NCI-H2081 (cell line): ENCODE measurements at places on chromosomes 1 and 21.

GRCh38 chr1:111442457-111442856 lies 6.6 kb downstream of the WDR77 start:
- DNase-seq = no peak

- no peak for DNase-seq
Observed at GRCh38 chr1:114156538-114157274, 3.0 kb upstream of the SYT6 start.

GRCh38 chr1:9441451-9442133 lies 97.7 kb upstream of the SLC25A33 start:
- DNase-seq = no peak

DNA sequence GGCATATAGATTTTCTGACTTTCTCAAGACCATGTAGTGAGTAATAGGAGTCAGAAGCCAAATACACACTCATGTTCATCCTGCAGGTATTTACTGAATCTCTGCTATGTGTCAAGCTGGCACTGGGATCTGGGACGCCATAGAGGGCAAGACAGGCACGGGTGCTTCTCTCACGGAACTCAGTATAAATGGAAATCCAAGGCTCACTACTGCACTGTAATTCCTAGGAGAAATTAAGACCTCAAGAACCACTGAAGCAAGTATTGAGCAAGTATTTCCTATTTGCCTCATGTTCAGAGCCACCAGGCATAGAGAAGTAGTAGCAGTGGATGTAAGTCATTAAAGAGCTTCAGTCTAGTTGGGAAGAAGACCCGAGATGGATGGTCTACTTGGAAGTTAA lies 38.9 kb downstream of the EIF2D start:
- DNase-seq = no peak

GRCh38 chr1:234718496-234719453 lies 108.8 kb upstream of the IRF2BP2 start:
- DNase-seq = no peak

- no peak for DNase-seq
Observed at GRCh38 chr1:7373251-7373650, 397.8 kb upstream of the VAMP3 start.

- no peak for DNase-seq
Observed at GRCh38 chr1:43600033-43601020, 49.6 kb upstream of the KDM4A start.

DNA sequence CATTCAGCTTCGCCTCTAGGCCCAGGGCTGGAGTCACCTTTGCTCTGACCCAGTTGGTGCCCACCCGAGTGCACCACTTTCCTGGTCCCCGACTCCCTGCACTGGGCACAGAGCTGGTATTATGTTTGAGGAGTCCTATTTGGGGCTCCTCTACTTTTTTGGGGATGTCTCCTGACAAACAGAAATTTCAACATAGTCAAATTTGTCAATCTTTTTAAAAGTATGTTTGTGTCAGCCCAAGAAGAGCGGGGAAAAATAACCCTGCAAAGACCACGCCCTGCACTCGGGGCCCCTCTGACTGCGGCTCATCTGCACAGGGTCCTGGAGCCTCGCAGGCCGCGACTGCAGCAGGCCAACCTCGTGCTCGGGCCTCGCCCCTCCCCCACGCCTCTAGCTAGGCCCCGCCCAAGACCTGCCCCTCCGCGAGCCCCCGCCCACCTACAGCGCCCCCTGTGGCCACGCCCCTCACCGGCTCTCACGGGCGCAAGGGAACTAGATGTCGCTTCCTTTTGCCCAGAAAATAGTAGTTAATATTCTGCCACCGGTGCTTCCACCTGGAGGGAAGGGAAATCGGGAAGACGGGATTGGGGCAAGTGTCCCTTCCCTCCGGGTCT lies 11.4 kb downstream of the FAM229A start:
- no peak for DNase-seq

DNA sequence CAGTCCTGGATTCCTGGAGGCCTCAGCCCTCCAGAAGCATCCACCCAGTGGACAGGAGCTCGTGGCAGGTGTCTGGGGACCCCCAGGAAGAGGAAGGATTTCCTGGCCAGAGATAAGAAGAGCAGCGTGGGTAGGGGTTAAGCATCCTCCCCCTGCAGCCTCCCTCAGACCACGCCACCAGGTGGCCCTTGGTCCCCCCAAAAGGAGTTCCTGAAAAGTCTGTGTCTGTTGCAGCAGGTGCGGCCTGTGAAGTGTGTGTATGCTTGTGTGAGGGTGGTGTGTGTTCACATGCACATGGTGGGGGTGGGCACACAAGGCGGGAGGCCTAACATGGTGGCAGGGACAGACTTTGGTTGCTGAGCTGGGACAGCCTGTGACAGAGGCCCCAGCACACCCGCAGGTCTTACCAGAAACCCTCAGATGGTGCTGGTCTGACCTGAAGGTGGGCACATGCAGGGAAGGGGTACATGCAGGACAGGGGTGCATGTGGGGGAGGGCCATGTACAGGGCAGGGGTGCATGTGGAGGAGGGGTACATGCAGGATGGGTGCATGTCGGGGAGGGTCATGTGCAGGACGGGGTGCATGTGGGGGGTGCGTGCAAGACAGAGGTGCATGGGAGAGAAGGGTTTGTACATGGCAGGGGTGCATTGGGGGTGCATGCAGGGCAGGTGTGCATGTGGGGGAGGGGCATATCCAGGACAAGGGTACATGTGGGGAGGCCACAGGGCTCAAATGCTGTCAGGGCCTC lies 18.2 kb upstream of the RUNX3 start:
- DNase-seq = no peak

- DNase-seq = no peak
Observed at GRCh38 chr1:39590546-39590945, 14.0 kb upstream of the PABPC4 start.

GRCh38 chr1:6819246-6820040 lies 34.2 kb downstream of the CAMTA1 start:
- no peak for DNase-seq

DNA sequence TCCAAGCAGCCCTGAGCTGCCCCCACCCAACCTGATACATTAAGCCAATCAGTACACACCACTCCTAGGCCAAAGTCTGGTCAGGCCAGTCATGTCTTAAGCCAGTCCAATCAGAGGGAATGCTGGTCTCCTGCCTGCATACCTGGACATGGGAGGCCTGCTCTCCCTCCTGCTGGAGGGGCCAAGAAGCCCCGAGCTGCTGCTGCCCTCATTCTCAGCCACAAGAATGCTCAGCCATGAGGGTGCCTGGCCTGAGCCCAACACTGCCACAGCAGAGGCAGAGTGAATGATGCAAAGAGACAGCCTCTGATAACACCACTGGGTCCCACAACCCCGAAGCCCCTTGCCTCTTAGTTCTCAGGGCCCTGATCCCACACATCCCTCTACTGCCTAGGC lies 23.0 kb downstream of the CHD5 start:
- no peak for DNase-seq

- DNase-seq = no peak
Observed at GRCh38 chr21:17348357-17348756, 164.5 kb upstream of the CXADR start.

DNA sequence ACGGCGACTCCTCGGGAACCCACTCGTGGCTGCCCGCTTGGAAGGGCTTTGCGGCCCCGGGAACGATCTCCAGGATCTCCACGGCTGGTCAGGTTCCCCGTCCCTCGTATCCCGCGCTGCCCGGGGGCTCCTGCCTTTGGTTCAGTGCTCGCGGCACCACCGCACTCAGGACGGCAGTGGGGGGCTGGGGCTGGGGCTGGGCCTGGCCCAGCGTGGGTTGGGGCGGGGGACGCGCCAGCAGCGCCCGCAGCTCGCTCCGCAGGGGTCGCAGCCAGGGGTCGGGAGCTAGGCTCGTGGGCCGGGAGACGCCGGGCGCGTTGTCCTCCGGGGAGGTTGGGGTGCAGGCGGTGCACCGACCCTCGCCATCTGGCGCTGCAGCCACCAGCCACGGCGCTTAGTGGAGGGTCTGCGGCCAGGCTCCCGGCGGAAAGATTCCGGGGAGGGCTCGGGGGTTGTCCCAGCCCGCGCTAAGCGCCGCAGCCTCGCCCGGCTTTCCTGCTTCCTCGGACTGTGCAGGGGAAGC lies 8.9 kb downstream of the SIM2 start:
- DNase-seq = no peak

DNA sequence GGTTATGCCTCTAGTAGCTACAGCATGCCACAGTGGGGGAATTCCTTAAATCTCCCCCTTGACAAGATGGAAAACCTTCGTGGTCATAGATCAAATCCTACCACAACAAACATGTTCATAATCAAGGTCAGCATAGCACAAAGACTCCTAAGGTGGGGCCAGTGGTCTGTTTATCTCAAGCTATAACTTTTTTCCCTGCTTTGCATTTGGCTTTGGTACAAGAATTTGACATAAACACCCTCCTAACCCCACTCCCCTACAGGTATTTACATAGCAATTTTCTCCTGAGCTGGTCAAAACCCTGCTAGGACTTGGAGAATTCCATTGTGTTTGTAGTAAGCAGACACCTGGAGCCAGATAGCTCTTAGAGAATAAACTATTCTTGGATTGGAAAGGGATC lies 58.5 kb downstream of the HIVEP3 start:
- DNase-seq = no peak

DNA sequence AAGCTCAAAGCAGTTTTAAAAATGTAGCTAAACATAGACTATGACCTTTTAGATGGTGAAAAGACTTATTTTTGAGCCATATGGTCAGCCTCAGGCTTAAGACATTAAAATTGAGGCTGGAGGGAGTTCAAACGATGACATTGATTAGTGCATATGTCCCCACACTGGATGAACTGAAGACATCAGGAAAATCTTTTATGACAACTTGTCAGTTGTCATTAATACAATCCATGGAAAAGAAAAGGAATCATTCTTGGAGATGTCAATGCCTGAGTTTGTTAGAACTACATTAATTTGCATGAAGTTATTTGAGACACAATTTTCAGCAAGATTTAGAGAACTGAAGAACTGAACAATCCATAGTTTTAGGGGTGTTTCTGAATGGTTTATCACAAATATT lies 349.9 kb downstream of the COL11A1 start:
- DNase-seq = no peak

DNA sequence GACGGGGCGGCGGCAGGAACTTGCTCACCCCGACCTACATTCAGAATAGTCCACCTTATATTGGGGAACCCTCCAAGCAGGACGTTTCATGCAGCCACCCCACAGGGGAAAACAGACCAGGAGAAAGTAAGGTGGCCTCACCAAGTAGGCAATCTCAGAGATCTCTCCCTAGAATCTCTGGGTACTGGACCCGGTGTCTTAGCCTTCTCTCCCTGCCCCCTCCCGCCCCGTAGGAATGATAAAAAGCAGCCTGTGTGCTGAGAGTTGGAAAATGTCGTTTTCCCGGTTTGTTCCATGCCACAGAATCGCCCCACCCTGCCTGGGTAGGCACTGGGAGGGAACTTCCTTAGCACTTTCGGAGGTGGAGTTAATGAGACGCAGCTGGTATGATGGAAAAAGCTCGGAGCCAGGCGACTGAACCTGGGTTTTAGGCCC lies 789 bp upstream of the PTPN14 start:
- no peak for DNase-seq
